ENCODE measurements at places on chromosomes 13 and 19.

DNA sequence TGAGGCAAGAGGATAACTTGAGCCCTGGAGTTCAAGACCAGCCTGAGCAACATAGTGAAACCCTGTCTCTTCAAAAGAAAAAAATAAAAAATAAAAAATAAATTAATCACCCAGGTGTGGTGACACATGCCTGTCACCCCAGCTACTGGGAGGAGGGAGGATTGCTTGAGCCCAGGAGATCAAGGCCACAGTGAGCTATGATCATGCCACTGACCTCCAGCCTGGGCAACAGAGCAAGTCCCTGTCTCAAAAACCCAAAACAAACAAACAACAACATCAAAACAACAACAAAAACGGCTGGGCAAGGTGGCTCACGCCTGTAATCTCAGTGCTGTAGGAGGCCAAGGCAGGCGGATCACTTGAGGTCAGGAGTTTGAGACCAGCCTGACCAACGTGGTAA is 4.3 kb upstream of the SLC39A3 start:
- no peak for DNase-seq

GRCh38 chr13:66503890-66504289 is 726.2 kb downstream of the PCDH9 start:
- DNase-seq, result no peak

DNA sequence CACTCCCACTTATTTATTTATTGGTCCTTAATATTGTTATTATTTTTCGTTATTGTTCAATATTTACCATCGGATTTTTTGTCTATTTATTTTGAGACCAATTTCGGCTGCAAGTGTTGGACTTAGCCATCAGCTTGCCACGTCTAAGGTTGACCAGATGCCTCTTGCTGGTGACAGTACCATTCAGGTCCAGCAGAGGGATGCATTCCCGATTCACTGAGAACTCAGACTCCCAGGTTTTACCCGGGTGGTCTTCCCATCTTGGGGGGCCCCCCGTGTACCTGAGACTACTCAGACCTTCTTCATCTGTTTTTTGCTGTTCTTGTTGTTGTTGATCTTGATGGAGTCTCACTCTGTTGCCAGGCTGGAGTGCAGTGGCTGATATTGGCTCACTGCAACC is 1435.2 kb downstream of the UQCRFS1 start:
- no peak for DNase-seq

- DNase-seq, result peak; percentile 90
Measured at GRCh38 chr19:56538254-56538760, 441 bp upstream of the ZFP28 start.

- DNase-seq, result no peak
Measured at GRCh38 chr19:17482877-17483604, 12.7 kb downstream of the SLC27A1 start.

DNA sequence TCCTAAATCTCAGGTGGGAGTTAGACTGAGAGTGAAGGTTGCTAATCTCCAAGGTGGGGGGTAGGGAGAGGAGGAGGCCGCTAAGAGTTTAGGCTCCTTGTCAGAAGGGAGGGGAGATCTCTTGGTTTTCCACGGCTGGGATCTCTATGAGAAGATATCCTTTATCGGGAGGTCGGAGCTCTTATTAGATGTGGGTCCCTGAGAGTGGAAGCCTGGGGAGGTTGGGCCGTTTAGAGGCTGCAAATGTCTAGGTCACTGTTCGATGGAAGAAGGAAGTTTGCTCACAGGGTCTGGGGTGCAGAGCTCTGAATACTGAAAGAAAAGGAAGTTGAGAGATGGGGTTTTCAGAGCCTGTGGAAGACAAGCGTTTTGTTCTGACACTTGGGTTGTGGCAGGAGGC is 3.8 kb downstream of the MYADM start:
- no peak for DNase-seq

DNA sequence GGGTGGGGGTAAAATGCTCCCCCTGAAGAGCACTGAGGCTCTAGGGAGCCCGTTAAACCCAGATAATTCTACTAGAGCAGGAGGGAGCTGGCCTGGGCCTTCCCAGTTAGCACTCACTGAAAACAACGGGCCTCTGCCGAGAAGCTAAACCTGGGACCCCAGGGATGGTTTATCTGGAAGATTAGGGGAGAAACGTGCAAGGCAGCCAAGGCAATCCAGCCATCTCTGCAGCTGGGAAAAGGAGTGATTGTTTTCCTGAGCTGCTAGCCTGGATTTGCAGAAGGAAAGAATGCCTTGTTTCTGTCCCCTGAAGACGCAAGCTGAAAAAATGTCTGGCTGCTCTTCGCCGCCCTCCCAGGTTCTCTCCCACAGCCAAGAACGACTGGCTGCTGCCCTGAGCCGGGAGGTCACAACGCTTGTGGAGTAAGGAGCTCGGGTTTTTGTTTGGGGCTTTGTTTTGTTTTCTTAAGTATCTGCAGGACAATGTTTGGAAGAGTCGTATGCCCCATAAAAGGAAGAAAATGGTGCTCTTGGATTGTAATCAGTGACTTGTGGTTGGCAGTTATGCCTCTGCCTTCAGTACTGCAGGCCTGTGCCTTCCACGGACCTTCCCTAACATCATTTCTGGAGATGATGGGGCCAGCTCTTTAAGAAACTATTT is 31.5 kb downstream of the COL4A2 start:
- DNase-seq, result no peak

- DNase-seq, result no peak
Measured at GRCh38 chr19:15173746-15174404, 26.9 kb downstream of the NOTCH3 start.

- DNase-seq, result no peak
Measured at GRCh38 chr19:18507727-18508440, 14.0 kb downstream of the ELL start.

DNA sequence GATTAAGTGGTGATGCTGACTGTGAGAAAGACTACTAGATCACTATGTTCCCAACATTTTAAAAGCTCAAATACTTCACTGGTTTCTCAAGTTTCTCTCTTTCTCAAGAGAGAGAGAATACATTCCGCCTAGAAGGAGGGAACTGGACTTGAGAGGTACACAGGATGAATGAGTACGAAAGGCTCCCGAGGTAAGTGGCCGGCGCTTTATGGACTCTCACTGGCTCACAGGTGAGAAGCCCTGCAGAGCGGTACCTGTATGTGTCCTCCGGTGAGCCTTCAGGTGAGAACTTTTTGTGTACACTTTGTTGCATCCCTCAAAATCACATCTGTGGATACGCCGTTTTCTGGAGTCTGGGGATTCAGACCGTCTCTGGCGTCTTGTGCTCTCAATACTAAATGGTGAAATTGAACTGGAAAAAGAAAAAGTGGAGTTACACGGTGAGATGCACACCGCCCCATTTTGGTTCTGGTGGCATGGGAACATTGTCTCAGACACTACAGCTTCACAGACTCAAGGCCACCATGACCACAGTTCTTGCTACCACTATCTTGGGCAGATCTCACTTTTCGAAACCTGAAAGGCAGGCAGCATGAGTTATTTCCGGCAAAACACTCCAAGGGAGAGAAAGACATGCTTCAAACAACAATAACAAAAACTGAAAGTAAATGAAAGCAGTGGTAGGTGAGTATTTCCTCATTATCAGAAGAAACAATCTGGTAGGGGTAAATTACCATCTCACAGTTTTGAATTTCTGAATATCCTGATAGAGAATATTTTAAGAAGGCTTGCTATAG is 418.9 kb downstream of the KLF12 start:
- no peak for DNase-seq

DNA sequence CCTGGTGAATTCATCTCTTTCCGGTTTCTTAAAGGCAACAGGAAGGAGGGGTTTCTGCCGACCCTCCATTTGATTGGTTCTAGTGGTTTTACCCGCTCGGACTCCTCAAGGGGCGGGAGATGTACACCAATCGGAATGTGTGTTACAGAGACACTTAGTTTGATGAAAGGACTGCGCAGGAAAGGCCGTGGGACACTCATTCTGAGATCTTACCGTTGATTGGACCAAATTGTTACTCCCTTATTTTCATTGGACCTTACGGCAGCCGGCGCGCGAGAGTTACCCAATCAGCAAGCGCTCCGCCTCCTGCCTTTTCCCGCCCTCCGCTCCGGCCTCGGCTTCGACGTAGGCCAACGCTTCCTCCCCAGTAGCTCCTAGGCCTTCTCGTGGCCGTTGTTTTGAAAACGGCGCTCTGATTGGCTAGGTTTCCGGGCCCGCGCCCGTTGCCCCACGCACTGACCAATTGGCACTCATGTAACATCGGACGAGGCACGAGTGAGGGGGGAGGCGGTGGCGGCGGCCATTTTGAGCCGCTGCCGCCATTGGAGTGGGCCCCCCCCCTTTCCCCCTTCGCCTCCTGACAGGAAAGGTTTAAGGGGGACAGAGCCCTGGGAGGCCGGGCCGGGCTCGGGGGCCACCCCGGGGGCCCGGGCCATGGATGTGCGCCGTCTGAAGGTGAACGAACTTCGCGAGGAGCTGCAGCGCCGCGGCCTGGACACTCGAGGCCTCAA is at the start of gene HNRNPUL1:
TSS of gene HNRNPUL1 (plus strand) at position 523 of the 731 bp plus-strand sequence. CDS start at position 655, 132 bp downstream.
- DNase-seq, result peak; percentile 100

DNA sequence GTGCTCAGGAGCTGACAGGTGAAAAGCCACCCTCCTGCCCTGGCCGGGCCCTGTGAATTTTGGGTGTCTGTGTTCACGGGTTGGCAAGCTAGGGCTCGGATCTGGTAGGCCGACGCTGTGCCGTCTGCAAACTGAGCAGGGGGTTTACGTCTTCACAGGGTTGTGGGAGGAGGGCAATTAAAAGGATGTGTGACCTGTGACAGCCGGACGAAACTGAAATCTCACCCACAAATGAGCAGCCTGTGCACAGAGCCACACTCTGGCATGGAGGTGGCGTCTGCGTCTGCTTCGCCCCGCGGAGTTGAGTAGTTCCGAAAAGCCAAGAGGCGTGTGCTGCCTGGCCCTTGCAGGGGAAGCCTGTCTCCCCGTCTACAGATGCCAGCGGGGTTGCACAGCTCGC is 117.3 kb downstream of the KDM4B start:
- DNase-seq, result no peak

DNA sequence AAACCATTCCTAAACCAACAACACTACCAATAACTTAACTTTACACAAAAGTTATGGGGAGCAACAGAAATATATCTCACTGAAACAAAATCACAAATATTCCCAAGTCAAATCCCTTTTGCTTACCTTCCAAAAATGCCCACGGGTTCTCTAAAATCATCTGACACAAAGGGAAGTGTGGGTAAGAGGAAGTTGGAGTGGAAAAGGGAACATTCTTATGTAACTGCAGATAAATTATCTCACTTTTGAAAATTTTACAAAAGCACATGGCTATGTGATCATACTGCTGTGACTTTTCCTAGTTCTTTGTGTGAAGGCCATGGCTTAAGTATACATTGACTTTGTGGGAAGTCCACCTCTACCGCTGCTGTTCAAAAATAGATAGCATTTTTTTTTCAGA is 350.5 kb downstream of the GPC6 start:
- DNase-seq, result no peak

- DNase-seq, result no peak
Measured at GRCh38 chr19:14160017-14160703, 23.8 kb upstream of the ASF1B start.

GRCh38 chr13:98689347-98689968 is 63.0 kb downstream of the SLC15A1 start:
- no peak for DNase-seq

- no peak for DNase-seq
Measured at GRCh38 chr13:76848596-76848995, 37.6 kb downstream of the KCTD12 start.

GRCh38 chr13:46383383-46383782 is 3.7 kb downstream of the RUBCNL start:
- DNase-seq, result no peak

DNA sequence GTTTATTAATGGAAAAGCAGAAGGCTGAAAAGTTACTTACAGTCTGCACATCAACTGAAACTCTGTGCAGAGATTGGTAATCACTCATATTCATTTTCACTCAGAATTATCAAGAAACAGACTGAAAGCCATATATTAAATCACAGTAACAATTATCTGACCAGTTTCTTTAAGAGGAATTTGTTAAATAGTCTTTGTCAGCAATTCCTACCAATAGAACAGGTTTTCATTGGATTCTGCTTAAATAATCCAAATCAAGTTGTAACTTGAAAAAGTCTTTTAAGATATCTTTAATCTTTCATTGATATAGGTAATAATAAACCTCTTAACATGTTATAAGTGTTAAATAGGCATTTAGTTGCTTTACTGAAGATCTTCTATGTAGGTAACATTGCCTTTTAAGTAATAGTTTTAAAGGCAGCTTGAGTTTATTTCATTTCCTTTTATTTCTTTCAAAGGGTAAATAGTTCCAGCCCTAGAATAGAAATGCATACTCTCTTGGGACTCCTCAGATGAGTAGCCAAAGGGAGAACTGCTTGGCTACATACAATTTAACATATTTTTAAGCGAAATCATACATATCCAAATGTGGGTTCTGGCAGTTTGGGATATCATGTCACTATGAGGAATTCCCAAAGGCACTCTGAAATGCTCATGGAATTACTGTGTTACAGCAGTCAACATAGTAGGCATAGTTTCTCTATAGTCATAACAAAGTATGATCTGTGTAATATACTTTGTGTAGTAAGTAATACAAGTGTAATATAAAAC is 326.0 kb upstream of the SPRY2 start:
- DNase-seq, result no peak

- no peak for DNase-seq
Measured at GRCh38 chr13:64206430-64207225, 2791.0 kb upstream of the PCDH20 start.

DNA sequence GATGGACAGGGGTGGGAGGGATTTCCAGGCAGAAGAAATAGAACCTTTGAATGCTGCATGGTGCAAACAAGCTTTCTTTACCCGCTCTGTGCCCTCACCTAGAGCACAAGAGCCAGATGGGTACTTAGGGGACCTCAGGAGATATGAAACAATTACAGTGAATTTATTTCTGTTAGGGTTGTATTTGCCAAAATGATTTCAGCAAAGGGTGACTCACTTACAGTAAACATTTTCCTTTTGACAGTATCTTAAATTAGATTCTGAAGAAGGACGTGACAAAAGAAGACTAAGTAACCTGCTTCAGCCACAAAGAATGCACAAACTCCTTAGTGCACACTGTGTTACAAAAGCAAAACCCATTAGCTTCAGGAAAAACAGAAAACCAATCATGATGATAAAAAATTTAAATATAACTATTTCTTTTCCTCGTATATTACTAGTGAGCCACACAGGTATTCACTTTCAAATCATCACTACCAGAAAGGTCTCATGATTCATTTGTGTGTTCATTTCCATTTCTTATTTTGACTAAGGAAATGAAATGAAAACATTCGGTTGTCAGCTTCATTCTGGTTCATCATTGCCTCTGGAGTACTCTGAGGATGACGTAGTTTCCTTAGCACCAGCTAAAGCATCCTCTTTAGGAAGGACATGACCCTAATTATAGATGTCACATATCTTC is 158.8 kb downstream of the NHLRC3 start:
- no peak for DNase-seq

Data from caudate nucleus (tissue), 63 donors.